8988T (cell line): ENCODE measurements at places on chromosomes 1 and 21.

- no peak for DNase-seq
Observed at GRCh38 chr1:194709439-194709838, 1523.0 kb upstream of the B3GALT2 start.

DNA sequence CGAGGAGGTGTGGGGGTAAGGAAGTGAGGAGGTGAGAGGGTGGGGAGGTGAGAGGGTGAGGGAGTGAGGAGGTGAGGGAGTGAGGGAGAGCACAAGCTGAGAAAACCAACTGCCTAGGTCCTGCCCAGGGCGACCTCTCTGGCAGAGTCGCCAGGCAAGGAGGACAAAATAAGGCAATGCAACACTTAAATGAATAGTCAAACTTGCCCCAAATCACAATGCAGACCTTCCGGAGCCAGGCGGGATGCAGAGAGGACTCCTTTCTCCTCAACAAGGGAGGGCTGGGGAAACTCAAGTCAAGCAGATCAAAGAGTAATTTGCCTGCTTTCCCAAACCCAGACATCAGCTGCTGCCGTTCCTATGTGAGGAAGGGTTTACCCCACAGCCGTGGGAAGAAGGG, 86.0 kb downstream of the CCDC185 start:
- no peak for DNase-seq

- no peak for DNase-seq
Observed at GRCh38 chr1:94798462-94798861, 21.7 kb upstream of the SLC44A3 start.

DNA sequence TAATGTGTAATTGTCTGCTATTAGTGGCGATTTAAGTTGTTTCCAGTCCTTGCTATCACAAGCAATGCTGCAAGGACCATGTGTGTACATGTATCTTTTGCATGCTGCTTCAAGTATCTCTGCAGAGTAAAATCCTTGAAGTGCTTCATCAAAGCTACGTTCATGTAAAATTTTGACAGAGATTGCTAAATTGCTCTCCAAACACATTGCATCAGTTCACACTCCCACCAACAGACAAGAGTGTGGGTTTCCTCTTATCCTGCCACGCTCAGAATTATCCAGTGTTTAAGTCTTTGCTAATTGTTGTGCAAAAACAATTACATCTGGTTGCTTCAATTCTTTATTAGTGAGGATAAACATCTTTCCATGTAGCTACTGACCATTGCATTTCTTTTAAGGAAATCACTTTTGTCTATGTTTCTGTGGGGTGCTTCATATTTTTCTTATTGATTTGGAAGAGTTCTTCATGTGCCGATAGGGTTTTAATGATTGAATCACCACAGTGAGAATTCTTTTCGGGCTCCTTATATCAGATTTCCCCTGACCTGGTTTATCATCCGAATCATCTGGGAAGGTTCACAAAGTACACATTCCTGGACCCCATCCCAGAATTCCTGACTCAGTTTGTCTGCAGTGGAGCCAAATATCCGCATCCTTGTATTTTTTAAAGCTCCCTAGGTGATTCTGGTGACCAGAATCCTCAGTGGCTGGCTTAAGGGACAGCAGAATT, 56.3 kb upstream of the GALNT2 start:
- no peak for DNase-seq

- no peak for DNase-seq
Observed at GRCh38 chr1:117606649-117607430, 992 bp downstream of the TENT5C start.
